CD8-positive, alpha-beta memory T cell (primary cell): ENCODE measurements at places on chromosomes 1 and 21.
A peak's percentile ranks its signal among the peaks of the same experiment; 100 is the strongest.

GRCh38 chr1:15941044-15941840 is 34.7 kb downstream of the ZBTB17 start:
- H3K4me3 ChIP-seq, result no peak overlapping the region
- peaks cover 27% of the 10 kb centered on the region for H3K36me3 ChIP-seq
- DNase-seq, result no peak
- H3K4me1 ChIP-seq, result no peaks in the 10 kb centered on the region
- no peaks in the 10 kb centered on the region for H3K27me3 ChIP-seq
- H3K27ac ChIP-seq, result no peak overlapping the region

DNA sequence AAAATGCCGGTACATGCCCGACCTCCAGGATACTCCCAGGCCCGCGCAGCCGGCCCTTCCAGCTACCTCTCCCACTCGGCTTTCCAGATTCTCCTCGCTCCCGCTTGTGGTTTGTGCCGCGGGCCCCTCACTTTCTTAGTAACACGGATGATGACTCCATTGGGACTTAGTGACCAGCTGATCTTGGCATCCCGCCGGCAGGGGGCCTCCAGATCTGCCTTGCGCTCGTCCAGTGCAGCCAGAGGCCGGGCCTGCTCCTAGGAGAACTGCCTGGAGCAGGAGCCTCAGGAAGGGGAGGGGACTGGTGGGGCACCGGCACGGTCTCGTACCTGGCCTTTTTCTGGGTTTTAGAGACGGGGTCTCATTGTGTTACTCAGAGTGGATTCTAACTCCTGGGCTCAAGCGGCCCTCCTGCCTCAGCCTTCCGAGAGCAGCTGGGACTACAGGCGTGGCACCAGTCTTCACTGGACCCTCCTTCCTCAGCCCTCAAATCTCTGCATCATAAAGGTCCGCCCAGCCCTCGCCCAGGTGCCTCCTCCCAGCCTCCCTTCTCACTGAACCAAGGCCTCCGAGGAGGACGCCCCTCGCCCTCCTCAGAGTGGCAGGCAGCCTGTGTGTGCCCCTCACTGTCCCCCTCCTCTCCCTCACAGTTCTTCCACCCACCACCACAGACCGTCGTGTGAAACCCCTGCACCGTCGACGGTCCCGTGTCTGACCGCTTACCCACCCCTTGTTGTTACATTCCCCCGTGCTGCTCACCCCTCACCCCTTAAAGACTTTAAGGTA is 78.6 kb downstream of the SLC25A24 start:
- H3K4me1 ChIP-seq, result no peaks in the 10 kb centered on the region
- no peak overlapping the region for H3K4me3 ChIP-seq
- no peak overlapping the region for H3K27ac ChIP-seq
- no peaks in the 10 kb centered on the region for H3K27me3 ChIP-seq
- no peak for DNase-seq

DNA sequence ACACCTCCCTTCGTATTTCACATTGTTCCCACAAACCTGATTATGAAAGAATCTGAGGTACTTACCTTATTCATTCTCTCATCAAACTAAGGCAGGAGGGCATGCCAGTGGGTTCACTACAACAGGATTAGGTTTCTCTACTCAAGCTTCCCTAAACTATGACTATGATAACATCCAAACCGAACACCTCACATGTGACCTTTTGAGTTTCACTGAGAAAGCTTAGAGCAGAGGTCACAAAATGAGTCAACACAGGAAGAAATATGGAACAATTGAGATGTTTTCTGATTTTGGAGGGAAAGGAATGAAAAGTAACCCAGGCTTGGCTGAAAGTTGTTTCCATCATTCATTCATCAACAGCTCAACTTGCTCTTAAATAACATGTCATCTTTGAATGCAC is 24.1 kb downstream of the UBR4 start:
- H3K27ac ChIP-seq, result no peak overlapping the region
- H3K27me3 ChIP-seq, result no peaks in the 10 kb centered on the region
- H3K36me3 ChIP-seq, result peaks cover 60% of the 10 kb centered on the region
- peaks cover 1% of the 10 kb centered on the region for H3K4me1 ChIP-seq
- DNase-seq, result no peak

GRCh38 chr21:39946199-39946598 is 79.0 kb downstream of the PCP4 start:
- H3K27me3 ChIP-seq, result no peaks in the 10 kb centered on the region
- H3K36me3 ChIP-seq, result no peaks in the 10 kb centered on the region
- H3K27ac ChIP-seq, result no peak overlapping the region
- DNase-seq, result no peak
- H3K4me3 ChIP-seq, result no peak overlapping the region

- no peak for DNase-seq
- no peaks in the 10 kb centered on the region for H3K27me3 ChIP-seq
- H3K4me1 ChIP-seq, result peaks cover 8% of the 10 kb centered on the region
- no peak overlapping the region for H3K27ac ChIP-seq
Measured at GRCh38 chr1:235019471-235019870, 109.2 kb downstream of the TOMM20 start.

DNA sequence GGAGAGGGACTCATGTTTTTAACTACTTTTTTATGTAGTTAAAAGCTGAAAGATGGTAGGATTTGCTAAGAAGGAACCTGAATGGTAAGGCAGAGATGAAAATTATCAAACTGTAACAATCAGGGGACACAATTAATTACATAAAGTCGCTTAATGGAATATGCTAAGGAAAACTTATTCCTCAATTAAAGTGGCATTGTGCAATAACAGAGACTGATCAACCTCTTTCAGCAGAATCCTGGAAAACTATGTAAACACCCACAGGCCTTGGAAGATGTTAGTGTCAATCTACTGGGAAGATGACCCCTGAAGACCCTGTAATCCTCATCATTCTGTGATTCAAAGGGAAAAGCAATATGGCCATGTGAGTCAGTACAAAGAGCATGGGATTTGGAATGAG is 46.8 kb upstream of the NPL start:
- H3K4me3 ChIP-seq, result no peak overlapping the region
- no peak overlapping the region for H3K27ac ChIP-seq
- no peaks in the 10 kb centered on the region for H3K4me1 ChIP-seq
- no peaks in the 10 kb centered on the region for H3K27me3 ChIP-seq

GRCh38 chr1:84301785-84302385 is 377 bp downstream of the SAMD13 start:
- H3K4me3 ChIP-seq, result no peak overlapping the region
- DNase-seq, result no peak
- H3K27ac ChIP-seq, result no peak overlapping the region
- no peaks in the 10 kb centered on the region for H3K36me3 ChIP-seq
- H3K27me3 ChIP-seq, result no peaks in the 10 kb centered on the region

DNA sequence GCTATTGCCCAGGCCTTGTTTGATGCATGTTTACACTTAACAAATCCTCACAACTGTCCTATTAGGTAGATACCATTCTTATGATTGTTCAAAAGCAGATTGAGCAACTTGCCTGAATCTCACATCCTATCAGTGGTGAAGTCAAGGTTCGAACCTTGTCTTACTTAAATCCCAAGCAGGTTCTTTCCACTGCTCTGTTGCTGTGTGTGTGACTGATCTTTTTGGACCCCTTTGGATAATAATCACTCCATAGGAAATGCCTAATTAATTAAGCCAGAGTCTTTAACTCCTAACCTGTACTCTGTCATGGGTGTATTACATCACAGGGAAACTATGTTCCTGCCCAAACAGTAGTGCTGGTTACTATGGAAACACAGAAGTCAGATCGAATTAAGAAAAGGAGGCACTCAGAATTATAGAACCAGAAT is 84.2 kb downstream of the SPATA46 start:
- H3K27ac ChIP-seq, result no peak overlapping the region
- H3K36me3 ChIP-seq, result no peaks in the 10 kb centered on the region
- DNase-seq, result no peak
- H3K4me1 ChIP-seq, result no peaks in the 10 kb centered on the region

DNA sequence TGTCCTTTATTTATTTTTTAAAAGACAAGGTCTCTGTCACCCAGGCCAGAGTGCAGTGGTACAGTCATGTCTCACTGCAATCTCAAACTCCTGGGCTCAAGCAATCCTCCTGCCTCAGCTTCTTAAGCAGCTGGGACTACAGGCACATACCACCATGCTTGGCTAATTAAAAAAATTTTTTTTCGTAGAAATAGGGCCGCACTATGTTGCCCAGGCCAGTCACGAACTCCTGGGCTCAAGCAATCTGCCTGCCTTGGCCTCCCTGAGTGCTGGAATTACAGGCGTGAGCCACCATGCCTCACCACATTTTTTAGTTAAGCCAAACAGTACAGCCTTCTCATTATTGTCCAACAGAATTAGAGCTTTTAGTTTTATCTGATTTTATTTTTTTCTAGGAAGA is 7.4 kb upstream of the ADAR start:
- H3K27ac ChIP-seq, result no peak overlapping the region
- no peaks in the 10 kb centered on the region for H3K36me3 ChIP-seq
- DNase-seq, result no peak

GRCh38 chr1:42348498-42348897 is 13.5 kb upstream of the FOXJ3 start:
- no peaks in the 10 kb centered on the region for H3K4me1 ChIP-seq
- no peak for DNase-seq
- H3K27ac ChIP-seq, result no peak overlapping the region
- H3K4me3 ChIP-seq, result no peak overlapping the region
- H3K36me3 ChIP-seq, result no peaks in the 10 kb centered on the region

GRCh38 chr1:182720463-182720862 is 36.1 kb upstream of the RGS8 start:
- no peaks in the 10 kb centered on the region for H3K36me3 ChIP-seq
- no peak overlapping the region for H3K4me3 ChIP-seq
- H3K27me3 ChIP-seq, result no peaks in the 10 kb centered on the region
- peaks cover 8% of the 10 kb centered on the region for H3K4me1 ChIP-seq

DNA sequence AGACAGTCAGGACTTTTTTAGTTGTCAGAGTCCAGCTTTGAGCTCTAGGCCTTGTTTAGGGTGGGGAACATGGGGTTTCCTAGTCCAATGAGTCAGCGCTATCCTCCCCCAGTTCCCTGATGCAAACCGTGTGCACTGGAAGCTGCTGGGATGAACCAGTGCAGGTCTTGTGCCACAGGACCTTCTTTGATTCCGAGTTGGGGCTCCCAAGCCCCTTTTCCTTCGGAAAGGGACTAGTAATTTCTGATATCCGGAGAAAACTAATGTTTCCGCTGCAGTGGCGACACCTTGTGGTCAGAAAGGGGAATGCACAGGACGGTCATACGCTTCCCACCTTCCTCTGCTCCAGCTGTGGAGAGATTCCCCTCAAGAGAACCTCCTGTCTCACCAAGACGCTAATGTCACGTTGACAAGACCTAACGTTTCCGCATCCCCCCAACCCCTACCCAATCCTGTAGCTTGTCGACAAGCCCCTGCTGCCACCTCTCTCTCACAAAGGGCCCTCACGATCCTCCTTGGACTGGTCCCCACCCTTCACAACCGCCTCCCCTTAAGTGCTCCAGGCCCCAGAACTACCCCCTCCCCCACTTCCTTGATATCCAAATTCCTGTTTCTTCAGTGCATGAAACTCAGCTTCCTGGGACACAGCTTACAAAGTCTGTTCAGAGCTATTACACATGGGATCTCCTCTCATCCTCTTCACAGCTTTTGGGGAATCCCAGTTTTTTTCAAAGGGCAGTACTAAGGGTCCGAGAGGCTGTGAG is 30.9 kb downstream of the GPA33 start:
- peak; percentile 61 for DNase-seq
- H3K4me3 ChIP-seq, result no peak overlapping the region
- no peaks in the 10 kb centered on the region for H3K36me3 ChIP-seq

- no peak overlapping the region for H3K27ac ChIP-seq
- no peak for DNase-seq
- H3K4me3 ChIP-seq, result no peak overlapping the region
- H3K36me3 ChIP-seq, result peaks cover 4% of the 10 kb centered on the region
Measured at GRCh38 chr1:150420560-150421265, 56.8 kb downstream of the RPRD2 start.

DNA sequence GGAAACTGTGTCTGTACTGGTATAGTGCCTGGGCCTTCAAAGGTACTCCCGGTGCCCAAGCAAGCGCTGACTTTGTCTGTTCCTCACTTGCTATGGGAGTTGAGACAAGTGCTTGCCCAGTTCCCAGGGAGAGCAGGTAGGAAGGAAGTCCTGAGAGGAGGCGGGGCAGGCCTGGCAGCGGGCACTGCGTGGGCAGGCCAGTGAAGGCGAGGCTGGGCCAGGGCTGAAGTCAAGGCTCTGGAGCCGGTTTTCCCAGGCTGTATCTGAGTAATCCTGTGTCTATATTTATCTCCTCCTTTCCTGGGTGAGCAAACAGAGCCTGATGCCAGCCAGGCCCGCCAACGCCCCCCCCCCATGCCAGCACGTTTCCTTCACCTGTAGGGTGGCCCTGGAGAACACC is 15.9 kb upstream of the EDN2 start:
- no peak overlapping the region for H3K27ac ChIP-seq
- DNase-seq, result no peak
- H3K4me3 ChIP-seq, result no peak overlapping the region
- H3K4me1 ChIP-seq, result no peaks in the 10 kb centered on the region

- DNase-seq, result no peak
- no peaks in the 10 kb centered on the region for H3K36me3 ChIP-seq
- H3K27me3 ChIP-seq, result no peaks in the 10 kb centered on the region
- no peak overlapping the region for H3K27ac ChIP-seq
Measured at GRCh38 chr1:193774536-193775323, 588.3 kb upstream of the B3GALT2 start.
